Left lung (tissue), 14 donors: ENCODE measurements at places on chromosomes 5 and 9.

- DNase-seq, result no peak
Measured at GRCh38 chr5:176881816-176882566, 17.2 kb downstream of the HK3 start.

DNA sequence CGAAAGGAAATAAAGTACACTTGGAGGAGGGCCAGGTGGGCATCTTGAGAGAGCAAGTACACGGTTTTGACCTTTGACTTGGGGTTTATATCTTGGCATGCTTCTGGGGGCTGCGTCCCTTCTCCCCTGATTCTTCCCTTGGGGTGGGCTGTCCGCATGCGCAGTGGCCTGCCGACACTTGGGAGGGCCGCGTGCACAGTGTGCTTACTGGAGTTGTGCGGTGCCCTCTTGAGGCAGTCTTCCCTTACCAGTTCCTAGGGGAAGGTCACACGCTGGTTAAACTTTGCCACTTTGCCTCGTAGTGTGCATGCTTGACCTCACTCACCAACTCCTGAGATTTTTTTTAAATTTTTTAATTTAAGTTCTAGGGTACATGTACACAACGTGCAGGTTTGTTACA lies 4.3 kb upstream of the CLPTM1L start:
- DNase-seq, result no peak

- DNase-seq, result no peak
Measured at GRCh38 chr9:126703866-126704156, 90.1 kb downstream of the LMX1B start.

DNA sequence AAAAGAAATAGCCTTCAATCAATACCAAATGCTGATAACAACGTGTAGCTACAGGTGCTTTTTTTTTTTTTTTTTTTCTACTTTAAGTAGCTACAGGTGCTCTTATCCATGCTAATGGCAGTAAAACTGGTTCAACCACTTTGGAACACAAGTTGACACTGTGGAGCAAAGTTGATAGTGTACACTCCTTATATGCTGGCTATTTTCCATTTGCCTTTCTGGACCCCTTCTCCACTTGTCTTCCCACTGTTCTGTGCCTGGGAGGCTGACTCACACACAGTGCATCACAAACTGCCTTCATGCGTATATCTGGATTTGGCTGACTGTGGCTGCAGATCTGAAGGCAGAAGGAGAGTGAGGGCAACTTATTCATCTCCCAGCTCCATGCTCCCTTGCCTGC lies 247.9 kb downstream of the MSX2 start:
- peak; percentile 79 for DNase-seq

GRCh38 chr9:6197330-6197729 lies 18.3 kb upstream of the IL33 start:
- DNase-seq, result no peak
